ENCODE measurements at places on chromosomes 3 and 15.

DNA sequence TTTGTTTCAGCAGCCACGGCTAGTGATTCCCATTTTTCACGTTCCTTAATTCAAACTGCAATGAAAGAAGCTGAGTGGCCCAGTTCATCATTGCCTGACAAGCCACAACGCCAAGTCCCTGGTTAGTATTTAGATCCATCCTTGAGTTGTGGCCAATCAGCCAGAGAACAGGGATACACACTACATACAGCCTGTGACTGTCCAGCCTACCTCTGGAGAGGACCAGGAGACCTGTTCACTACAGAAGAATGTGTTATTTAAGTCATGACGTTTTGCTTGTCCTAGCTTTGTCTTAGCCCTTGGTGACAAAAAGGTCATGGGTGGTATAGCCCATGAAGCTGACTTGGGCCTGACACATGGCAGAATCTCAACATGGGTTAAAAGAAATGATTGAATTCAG lies 2.7 kb upstream of the TPM1 start:
- DNase-seq = no peak

DNA sequence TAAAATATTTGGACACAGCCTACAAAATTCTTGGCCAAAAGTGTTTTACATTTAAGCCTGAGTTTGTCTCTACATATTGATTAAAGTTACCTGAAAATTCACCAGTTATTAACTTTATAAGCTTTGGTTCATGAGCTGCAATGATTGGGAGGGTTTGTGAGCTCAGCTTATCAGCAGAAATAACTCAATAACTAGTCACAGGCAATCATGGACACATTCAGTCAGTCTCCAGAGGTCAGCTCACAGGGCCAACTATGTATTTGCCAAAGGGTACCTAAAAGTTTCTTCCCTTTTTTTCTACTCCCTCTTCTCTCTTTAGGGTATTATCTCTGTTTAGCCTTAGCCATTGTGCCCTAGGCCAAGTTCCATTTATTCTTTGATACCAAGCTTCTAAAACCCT lies 145.9 kb downstream of the ZPLD1 start:
- no peak for DNase-seq

DNA sequence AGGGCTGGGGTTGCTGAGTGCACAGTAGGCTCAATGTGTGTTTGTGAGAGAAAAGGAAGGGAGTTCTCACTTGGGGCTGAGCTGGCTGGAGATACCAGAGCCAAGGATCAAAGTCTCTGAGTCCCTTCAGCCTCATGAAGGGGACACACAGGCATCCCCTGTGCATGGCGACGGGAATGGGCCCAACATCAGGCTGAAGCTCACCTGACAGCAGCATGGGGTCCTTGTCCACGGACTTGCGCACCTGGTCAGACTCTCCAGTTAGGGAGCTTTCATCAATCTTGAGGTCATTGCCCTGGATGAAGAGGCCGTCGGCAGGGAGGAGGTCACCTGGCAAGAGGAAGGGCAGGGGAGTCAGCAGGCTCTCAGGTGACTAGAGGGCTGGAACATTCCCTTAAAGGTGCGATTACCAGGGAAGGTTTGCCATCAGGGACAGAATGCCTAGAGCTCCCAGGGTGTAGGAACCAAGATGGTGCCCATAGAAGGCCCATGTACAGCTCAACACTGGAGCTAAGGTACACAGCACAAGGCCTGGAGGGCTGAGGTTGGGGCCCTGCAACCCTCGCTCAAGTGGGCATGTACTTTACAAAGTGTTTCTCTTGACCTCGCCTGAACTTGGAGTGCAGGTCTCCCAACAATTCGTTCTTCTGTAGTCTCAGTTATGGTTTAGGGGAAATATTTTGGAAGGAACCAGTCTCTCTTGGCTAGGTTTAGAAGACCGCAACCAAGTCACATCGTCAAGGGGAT lies 80.0 kb upstream of the SEC13 start:
- DNase-seq = no peak

GRCh38 chr3:62019906-62020305 lies 353.4 kb downstream of the FEZF2 start:
- no peak for DNase-seq

DNA sequence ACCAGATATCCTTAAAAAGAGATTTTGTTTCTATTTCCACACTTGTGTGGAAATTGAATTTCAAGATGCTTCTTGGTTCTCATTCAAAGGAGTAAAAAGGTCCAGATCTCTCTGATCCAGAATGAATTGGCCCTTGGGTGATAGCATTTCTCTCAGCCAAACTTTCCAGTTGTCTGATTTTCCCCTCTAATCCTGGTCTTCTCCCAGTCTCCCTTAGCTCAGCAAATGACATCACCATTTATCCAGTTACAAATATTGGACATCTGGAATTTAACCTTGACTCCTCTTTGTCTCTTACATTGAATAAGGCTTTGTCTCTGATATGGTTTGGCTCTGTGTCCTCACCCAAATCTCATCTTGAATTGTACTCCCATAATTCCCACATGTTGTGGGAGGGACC lies 10.2 kb upstream of the FGF7 start:
- DNase-seq = no peak

- no peak for DNase-seq
Observed at GRCh38 chr15:39597751-39598185, 16.9 kb downstream of the THBS1 start.

GRCh38 chr15:98085003-98085639 lies 124.6 kb downstream of the ARRDC4 start:
- no peak for DNase-seq

DNA sequence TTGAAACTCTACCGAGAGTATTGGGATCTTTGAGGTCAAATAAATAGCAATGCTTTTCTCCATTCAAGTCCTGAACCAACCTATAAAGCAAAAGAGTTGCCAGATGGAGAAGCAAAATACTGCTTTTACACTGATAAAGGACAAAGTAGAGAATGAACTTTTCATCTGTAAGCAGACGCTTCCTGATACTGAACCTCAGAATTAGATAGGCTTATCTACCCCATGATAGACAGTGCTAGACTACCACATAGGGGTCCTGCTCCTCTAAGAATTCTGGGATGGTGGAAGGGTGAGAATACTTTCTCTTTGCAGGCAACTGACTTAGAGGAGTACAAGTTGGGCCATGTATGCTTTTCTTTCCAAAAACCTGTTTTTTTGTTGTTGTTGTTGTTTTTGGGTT lies 9.5 kb downstream of the SAXO2 start:
- DNase-seq = no peak

GRCh38 chr3:156576651-156577348 lies 21.9 kb upstream of the SSR3 start:
- DNase-seq = no peak

- no peak for DNase-seq
Observed at GRCh38 chr3:27723815-27724458, 1.8 kb upstream of the EOMES start.

DNA sequence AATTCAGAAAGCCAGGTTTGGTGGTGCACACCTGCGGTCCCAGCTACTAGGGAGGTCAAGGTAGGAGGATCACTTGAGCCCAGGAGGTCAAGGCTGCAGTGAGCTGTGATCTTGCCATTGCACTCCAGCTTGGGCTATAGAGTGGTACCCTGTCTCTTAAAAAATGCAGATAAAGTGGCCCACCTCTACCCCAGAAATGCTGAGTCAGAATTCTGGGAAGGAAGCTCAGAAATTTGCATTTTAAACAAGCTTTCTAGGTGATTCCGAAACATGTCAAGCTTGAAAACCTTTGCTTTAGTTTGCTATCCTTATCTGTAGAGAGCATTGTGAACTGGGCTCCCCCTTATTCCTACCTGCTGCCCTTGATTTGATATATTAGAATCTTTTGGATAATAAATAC lies 7.7 kb downstream of the MED12L start:
- DNase-seq = no peak

GRCh38 chr3:133490468-133491351 lies 82.8 kb upstream of the CDV3 start:
- peak; percentile 81 for DNase-seq

GRCh38 chr3:85476891-85477495 lies 518.2 kb downstream of the CADM2 start:
- no peak for DNase-seq

GRCh38 chr15:39781967-39782302 lies 706 bp downstream of the FSIP1 start:
- no peak for DNase-seq

DNA sequence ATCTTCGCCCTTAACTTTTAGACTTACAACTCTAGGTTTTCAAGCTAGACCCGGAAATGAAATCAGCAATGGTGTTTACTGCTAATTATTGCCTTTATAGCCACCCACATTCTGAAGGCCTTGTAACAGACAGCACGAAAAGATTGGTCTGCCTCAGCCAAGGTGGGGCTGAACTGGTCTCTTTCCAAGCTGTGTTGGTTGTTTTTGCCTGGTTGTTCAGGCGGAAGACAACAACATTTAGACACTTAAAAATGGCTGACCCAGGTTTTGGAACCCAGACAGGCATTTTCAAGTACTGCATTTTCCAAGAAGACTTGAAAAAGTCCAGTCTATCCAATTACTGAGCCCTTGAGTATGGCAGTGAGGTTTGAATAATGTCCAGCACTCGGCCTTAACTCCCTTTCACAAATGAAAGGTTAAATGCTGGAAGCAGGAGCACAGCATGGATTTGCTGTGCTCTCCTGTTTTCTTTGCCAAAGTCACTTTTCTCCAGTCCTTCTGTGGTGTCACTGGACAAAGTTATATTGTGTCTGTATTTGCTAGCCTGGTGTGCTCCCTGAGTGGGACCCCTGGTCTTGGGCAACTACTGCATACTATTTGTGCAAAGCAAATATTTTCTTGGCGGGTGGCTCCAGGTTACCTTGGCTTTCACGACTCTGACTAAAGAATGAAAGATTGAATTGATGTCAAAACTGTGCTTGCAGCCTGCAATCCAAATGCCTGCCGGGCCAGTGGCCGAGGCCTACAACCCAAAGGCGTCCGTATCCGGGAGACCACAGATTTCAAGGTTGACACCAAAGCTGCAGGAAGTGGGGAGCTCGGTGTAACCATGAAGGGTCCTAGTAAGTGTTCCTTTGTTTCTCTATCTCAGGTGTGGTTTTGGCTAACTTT lies 93.5 kb downstream of the FLNB start:
- DNase-seq = no peak

- DNase-seq = no peak
Observed at GRCh38 chr15:80267658-80268057, 15.6 kb upstream of the CTXND1 start.

DNA sequence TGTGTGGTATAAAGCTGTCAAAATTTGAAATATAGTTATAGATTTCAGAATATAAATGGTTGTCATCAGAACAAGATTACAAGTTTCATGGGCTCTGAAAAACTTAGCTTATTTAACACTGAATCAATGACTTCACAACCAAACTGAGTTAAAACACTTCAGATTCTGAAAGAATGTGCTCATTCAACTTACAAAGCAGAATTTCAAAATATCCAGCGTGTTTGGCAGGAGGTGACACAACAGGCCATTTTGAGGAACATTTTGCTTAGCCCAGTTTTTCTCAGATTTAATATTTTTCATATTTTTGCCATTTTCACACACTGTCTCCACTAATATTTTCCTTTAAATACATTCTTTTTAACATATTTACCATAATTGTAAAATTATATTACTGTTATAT lies 781.1 kb downstream of the TUSC7 start:
- DNase-seq = no peak

GRCh38 chr3:78986416-78987101 lies 781.2 kb downstream of the ROBO1 start:
- DNase-seq = no peak

GRCh38 chr15:41690636-41691035 lies 30.4 kb downstream of the MGA start:
- DNase-seq = no peak

GRCh38 chr15:73028831-73029451 lies 23.3 kb upstream of the NEO1 start:
- no peak for DNase-seq
